D721Med (cell line): ENCODE measurements at places on chromosomes 12 and 14.
A peak's percentile ranks its signal among the peaks of the same experiment; 100 is the strongest.

GRCh38 chr12:50239355-50239891, 43.9 kb downstream of the LIMA1 start:
- DNase-seq: no peak

GRCh38 chr12:67355428-67356379, 86.5 kb downstream of the CAND1 start:
- no peak for DNase-seq

- DNase-seq: no peak
Observed at GRCh38 chr12:46983393-46983793, 96.0 kb upstream of the PCED1B start.

GRCh38 chr12:32454866-32455265, 55.5 kb downstream of the FGD4 start:
- DNase-seq: no peak

- DNase-seq: no peak
Observed at GRCh38 chr14:100582496-100583165, 4.6 kb downstream of the BEGAIN start.

DNA sequence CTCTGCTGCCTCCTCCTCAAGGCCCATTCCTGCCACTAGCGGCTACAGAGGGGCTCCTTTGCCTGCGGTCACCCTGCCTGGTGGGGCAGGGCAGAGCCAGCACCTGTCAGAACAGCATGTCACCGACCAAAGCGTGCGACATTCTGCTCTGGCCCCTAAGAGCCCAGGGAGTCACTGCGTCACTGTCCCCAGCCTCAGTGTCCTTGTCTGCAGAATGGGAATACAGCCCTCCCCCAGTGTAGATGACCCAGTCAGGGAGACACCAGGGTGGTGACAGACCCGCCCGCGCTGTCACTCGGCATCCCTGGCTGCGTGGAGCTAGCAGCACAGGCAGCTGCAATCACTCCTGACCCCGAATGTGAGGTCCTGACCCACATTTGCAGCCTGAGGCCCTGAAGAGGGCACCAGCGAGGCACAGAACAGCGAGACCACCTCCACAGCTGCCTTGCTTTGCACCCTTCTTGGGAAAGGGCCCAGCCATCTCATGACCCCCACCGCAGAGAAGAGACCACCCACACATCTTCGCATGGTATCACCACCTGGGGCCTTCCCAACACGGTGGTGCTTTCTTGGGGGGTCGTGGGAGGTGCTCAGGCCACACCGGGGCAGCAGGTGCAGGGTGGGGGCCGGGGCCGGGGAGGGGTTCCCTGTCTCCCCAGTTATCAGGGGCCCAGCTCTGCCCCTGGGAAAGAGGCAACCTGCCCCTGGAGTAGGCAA, 2.5 kb downstream of the AHNAK2 start:
- DNase-seq: no peak

DNA sequence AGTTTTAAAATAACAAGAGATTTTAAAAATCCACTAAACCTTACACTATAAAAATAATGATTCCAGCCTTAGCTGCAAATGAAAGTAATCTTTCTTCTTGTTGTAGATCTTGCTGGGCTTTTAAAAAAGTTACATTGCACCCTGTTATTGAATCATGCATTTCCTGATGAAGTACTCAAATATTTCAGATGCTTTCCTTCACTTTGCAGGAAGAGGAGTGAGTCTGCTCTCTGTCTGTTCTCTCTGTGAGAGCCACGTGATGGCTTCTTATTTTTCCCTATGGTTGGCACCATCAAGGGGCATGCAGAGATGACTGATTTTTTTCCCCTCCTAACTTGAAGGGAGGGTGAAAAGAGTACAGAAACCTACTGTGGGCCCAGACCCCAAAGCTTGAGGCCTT, 262.7 kb downstream of the ATP23 start:
- DNase-seq: no peak

DNA sequence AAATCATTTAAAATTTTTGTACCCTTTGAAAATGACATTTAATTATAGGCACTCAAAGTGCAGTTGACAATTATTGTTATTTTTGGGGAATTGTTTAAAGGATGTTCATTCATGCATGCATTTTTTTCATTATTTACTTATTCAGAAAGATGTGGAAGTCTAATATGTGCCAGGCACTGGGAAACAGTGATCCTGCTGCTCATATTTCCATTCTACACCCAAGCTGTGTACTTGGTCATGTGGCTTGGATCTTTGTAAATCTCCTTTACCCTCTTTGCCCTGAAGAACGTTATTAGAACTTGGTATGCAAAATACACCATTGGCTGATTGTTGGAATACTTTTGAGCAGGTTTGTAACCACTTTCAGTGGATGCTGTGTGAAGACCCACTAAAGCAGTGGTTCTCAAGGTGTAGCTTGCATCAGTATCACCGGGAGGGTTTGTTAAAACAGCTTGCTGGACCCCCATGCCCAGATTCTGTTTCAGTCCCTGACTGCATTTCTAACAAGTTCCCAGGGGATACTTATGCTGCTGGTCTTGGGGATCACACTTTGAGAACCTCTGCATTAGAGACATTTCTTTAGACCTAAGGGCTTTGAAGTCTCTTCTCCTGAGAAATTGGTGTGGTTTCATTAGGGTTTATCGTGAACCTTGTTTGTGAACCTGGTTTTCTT, 47.5 kb downstream of the PRKCH start:
- DNase-seq: no peak

DNA sequence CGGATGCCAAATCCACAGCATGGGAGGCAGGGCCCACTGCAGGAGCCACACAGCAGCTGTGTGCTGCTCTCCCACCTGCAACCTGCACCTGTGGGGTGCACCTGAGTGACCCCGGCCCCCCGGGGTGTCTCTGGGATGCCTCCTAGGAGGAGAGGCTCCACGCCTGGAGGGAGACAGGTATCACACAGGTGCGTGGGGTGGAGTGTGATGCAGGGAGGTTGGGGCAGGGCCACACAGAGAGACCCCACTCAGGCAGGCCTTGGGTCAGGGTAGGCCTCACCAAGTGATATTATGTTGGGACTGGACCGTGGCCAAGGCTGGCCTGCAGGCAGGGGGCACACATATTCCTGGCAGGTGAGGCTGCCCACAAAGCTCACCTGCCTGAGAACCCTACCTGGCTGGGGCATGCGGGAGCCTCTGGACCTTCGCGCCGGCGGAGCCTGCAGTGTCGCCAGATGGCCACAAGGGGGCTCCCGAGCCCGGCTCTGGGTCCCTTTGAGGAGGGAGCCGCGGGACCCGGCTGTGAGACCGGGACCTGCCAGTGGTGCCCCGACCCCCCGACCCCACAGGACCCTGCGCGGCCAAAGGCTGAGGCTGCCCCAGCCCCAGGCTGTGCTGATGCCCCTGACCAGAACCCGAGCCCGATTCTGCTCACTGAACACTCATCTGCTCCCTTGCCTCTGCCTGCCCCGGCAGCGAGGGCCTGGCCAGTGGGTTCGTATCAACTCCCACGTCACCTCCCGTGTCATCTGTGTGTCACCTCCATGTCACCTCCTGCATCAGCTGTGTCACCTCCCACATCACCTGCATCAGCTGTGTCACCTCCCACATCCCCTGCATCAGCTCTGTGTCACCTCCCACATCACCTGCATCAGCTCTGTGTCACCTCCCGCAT, 11.4 kb downstream of the TMEM121 start:
- DNase-seq: peak; percentile 84

DNA sequence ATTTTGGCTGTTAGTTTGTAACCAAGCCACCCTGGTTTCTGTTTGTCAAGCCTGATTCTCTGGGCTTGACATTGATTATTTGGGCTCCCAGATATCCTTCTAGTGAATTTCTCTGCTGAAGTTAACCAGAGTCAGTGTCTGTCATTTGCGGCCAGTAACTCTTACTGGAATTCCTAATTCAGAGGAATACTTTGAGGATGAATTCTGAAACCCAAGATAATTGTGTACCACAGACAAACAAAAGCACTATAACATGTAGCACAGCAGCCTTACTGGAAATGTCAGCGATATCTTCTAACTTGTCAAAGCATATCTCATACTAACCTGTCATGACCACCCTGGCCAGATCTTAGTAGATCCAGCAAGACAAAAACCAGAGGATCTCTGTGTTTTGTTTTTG, 84.4 kb upstream of the HIF1A start:
- DNase-seq: no peak

DNA sequence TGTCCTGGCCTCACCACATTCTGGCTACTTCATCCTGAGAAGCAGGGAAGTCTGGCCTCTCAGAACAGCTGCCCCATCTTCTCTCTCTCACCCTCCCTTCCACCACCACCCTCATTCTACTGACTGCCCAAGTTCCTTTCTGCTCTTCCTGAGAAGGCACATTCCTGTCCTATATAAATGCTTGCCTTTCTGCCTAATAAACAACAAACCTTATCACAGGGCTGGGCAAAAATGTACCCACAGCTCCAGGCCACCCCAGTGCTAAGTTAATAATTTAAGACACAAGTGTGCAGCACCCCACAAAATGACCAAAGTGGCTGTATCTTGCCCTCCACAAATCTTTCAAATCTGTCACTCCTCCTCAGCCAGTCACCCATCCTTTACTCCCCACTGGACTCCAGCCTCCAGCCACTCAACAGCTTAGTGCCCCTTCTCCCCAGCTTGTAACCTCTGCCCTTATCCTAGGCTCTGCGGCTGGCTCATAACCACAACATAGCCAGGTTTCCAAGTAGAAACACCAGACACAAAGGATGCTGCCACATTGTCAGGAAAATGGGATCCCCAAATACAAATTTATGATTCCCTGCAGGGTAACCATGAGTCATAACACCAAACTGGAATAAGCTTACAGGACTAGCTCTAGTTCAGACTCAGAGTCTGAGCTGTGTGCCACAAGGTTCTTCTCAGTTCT, 15.0 kb downstream of the OXA1L start:
- DNase-seq: no peak

GRCh38 chr12:67019070-67019469, 250.1 kb upstream of the CAND1 start:
- no peak for DNase-seq

DNA sequence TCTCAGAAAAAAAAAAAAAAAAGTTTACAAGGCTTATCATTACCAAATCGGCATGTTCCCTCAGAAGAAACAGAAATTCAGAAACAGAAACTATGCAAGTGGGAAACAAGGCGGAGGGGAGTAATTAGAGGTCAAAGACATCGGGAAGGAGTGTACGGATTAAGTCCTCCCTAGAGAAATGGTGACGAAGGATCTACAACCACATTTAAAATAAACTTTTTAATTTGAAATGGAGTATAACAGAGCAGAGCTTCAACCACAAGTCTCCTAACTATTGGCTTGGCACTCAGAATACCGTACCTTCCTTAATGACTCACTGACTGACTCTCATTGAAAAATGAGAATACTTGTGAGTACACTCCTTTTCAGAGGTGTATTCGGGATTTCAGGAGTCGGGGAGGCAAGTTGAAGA, 908 bp downstream of the ENTPD5 start:
- no peak for DNase-seq

DNA sequence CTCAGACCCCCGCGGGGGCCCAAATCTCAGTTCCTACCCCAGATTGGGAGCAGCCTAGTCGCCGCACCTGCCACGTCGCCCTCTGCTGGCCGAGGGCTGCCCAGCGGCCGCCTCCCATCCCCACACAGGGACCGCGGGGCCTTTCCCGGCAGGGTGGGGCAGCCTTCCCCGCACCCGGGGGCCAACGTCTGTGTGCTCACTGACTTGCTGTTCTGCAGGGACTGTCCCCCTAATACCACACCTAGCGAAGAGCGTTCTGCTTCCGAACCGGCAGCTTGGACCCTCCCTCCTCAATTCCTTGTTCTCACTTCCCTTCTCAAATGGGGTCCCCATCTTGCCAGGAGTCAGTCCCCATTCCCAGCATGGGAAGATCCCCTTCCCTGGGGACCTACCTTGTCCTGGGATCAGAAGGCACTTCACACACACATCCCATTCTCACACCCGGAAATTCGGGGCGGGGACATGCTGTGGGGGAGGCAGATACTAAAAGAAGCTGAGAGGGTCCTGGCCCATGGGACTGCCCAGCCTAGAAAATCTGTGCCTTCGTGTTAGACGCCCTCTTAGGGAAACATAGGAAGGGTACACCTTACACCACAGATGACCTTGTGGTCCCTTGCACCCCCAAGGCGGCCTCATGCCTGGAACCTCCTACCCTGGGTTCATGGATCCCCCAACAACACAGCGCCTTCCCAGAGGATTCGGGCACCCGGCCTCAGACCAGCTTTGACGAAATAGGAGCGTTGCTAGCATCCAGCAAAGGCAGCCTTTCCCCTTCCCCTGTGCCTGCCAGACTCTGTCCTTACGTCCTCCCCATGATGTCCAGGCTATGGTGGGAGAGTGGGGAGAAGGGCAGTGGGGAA, 16.4 kb downstream of the ACVRL1 start:
- DNase-seq: no peak

DNA sequence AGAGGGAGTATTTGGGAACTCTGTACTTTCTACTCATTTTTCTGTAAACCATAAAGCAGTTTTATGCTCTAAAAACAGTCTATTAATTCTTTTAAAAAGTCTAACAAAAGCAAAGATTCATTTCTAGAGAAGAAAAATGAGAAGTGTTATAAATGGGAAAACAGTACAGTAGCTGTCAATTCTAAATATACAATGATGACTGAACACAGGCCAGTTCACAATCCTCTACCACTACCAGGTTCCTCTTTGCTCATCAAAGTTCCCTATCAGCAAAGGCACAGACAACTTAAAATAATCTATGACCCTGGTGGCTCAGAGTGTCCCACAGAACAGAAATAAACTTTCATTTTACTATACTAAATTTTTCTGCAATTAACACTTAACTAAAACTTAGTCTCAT, 12.5 kb downstream of the NAA25 start:
- DNase-seq: no peak

- no peak for DNase-seq
Observed at GRCh38 chr12:51403681-51404136, 12.5 kb upstream of the GALNT6 start.

DNA sequence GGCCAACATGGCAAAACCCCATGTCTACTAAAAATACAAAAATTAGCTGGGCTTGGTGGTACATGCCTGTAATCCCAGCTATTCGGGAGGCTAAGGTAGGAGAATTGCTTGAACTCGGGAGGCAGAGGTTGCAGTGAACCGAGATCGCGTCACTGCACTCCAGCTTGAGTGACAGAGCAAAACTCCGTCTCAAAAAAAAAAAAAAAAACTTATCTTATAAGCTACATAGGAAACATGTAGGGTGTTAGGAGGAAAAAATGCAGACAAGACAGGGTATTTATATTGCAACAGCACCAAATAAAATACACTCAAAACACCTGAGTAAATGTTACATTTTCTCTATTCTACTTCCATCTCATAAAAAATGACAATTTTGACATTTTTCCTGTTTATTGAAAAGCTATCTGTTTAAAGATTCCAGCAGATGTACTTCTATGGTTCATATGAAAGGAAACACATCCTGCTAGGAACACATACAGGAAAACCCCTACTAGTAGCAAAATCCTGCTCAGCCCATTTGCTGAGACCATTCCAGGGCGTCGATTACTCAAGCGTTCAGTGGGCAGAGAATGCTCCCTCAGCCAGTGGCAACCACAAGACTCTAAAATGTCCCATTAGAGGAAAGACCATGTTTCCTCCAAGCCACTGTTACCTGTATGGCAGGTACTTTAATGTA, 19.7 kb downstream of the CORO1C start:
- no peak for DNase-seq

DNA sequence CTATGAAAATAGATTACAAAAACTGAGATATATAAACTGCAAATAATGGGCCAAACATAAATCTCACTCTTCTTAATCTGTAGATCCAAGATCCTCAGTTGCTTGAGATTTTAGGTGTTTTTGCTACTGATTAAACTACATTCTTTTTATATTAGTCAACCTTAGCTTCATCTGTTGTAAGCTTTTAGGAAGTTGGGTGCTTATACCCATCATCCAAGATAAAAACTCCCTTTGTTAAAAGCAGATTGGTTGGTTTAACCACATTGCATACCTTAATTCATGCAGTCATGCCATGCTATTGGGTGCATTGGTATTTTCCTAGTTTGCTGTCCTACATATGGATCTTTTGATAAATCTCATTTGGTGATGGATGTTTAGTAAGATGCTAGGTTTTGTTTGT, 46.2 kb upstream of the DIP2B start:
- DNase-seq: no peak
